Stimulated activated CD4-positive, alpha-beta T cell treated with anti-CD3 and anti-CD28 coated beads, Interleukin-4, amount 100 ng/mL, for 48 hours (primary cell): ENCODE measurements at places on chromosomes 6 and 20.

DNA sequence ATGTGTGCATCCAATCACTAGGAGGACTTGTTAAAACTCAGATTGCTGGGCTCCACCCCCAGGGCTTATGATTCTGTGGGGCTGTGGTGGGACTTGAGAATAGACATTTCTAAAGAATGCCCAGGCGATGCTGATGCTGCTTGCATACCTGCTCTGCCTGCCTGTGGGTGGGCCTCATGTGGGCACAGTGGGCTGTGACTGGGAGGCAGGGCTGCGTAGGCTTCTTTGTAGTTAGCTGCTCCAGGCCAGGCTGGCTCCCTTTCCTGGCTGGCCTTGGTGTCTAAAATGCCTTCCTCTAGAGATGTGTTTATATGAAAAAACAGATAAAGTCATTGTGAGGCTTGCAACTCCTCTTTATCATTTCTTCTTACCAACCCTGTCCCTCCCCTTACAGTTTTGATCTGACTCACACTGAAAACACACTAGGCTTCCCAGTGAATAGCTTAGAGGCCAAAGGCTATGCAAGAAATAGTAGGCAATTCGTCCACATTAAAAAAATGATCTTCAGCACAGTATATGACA is 495.5 kb upstream of the MAP3K7 start:
- no peak for DNase-seq

DNA sequence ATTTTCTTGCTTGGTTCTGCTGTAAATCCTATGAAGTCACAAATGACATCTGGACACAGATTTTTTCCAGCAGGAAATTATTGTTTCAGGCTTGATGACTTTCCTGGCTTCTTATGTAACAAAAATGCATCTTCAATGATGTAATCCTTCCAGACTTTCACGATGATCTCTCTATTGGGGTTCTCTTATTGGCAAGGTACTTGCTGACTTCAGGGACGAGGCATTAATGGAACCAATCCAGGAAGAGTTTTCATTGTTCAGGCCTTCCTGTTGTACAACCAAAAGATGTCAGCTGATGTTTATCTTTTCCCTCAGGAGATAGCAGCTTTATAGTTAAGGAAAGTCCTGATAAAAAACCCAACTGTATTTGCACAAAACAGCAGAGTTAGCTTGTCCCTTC is 118.5 kb upstream of the MMS22L start:
- DNase-seq, result no peak

DNA sequence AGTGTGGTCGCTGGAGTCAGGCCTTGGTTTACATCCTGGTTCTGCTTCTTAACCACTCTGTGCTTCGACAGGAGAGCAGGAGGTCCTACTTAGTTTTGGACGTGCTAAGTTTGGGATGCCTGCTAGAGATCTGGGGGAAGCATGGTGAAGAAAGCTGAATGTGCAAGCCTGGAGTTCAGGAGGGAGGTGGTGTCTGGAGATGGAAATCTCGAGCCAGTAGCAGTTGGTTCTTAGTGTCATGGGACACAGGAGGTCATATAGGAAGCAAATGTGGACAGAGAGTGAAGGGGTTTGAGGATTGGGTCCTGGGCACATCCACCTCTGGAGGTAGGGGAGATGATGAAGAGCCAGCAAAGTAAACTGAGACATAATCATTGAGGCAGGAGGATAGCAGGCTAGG is 131.4 kb downstream of the SYCP2 start:
- no peak for DNase-seq

- DNase-seq, result no peak
Observed at GRCh38 chr6:14987490-14987889, 258.4 kb upstream of the JARID2 start.

DNA sequence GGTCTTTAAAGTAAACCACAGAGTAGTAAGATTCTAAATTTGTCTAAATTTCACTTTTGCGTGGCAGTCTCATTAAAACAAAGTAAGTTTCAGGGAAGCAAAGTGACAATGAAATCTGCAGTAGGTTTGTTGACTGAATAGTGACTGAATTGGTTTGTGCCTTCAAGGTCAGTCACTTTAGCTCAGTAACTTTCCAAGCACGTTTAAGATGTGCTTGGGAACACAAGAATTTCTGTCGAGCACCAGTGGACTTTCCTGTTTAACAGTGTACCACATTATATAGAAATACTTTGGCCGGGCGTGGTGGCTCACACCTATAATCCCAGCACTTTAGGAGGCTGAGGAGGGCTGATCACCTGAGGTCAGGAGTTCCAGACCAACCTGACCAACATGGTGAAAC is 1.7 kb upstream of the CD24 start:
- no peak for DNase-seq

DNA sequence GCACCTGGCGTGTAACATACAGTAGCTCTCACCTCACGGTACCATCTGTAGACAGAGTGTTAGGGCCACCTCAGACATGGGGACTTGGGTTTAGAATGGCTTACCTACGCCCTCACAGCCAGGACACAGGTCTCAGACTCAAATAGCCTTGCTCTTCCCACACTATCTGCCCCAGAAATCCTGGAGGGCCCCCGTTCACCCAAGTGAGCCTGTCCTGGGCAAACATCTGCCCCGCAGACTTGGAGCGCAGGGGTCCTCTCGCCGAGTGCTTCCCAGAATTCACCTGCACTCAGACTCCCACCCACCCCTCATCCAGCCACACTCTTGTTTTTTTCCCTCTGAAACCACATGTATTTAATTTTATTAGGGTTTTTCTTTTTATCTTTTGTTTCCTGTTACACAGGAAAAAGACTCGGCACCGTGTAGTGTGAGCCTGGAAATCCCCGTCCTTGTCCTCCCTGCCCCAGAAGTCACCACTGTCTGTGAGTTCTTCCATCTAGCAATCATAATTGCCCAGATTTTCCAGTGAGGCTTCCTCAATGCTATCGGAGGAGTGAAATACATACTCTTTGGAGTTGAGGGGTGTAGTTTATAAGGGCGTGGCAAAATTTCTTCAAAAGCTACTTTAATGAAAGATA is 17.1 kb upstream of the MAP1LC3A start:
- DNase-seq, result no peak

DNA sequence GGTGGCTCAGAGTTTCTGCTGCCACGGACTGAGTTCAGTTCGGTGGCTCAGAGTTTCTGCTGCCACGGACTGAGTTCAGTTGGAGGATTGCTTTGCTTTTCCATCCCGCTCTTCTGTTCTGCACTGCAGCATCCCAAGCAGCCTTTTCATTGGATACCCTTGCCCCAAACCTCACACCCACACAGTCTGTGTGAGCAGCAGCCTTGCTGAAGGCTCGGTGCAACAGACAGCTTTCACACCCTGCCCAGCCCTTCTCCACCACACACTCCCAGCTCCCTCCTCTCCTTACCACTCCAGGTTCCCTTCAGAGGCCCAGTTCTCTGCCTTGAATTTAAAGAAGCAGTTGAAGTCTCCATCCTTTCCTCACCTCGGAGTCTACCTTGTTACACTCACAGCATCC is 52.5 kb upstream of the CHD6 start:
- DNase-seq, result no peak

- DNase-seq, result no peak
Observed at GRCh38 chr20:35837577-35838195, 65.9 kb downstream of the PHF20 start.

- peak; percentile 43 for DNase-seq
Observed at GRCh38 chr20:36439040-36439730, 102.1 kb upstream of the MYL9 start.

DNA sequence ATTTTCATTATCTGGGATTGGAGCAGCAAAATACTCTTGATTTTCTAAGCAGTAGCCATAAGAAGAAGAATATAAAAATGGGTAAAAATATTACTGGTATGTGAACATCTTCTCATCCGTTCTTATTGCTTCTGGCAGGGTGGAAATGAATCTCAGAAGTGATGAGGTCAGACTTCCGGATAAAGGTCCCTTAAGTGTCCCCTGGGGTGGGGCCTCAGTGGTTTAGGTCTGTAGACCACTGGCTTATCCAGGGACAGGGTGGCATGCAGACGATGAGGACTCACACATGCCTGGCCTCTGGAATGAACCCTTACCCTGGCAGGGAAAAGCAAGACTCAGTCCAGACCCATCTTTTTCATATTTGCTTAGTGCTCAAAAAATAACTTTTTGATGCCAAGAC is 143.3 kb downstream of the UST start:
- no peak for DNase-seq

DNA sequence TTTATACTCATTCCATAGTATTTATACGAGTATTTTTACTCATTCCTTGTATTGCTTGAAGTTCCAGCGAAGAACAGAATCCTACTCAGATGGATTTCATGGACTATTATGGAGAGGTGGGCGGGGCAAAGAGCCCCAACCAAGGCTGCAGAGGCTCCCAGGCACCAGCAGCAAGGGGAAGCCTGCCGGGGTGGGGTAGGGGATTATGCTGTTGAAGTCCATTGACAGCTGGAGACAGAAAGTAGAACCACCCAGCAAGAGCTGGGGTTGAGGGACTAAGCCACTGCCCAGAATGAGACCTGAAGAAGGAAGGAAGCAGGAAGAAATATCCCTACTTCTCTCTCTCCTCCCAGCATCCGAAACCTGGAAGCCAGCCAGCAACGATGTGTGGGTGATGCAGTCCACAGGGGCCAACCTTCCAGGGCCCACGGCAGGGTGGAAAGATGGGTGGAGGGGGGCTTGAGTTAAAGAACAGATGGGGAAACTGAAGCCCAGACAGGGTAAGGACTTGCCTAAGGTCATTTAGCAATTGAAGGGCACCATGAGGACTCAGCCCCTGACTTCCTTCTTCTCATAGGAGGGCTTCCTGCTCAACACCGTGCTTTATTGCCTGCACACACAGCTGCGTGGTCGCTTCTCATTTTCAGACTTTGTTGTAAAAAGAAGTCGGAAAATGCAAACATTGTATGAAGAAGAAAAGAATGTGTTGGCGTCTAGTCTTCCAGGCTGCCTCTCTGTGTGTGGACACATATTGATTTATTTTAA is 18.3 kb upstream of the GTSF1L start:
- DNase-seq, result no peak

DNA sequence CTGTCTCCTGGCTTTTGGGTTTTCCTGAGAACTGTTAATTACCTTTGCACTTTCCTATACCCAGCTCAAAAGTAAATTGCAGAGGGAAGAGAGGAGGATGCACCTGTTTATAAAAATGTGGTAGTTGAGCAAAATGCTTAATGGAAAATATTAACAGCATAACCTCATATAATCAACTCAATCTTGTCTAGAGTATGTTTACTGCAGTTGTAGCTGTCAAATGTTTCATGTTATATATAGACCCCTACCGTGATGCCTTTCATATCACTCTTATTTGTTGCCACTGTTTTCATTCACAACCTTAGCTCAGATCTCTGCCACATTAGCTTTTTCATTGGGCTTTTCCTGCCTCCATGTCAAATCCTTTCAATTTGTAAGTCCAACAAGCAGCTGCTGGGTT is 36.0 kb downstream of the ANKRD6 start:
- DNase-seq, result no peak

DNA sequence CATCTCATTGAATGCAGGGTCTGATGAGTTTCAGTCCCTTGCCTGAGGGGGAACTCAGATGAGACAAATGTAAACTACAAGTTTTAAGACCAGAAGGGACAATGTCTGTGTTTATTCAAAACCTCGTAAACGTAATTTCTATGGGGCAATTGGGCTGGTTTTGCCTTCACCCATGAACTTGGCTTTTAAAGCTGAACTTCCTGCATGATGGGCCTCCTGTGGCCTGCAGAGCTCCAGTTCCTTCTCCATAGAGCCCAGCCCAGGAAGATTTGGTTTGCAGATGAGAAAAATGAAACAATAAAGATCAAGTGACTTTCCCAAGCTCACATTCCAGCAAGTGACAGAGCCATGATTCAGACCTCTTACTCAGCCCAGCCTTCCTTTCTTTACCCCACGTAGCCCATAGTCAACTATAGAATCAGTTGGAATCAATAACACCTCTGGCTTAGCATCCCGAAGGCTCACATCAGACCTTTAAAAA is 612.3 kb downstream of the UTRN start:
- no peak for DNase-seq

GRCh38 chr6:83250235-83250634 is 57.1 kb downstream of the RWDD2A start:
- no peak for DNase-seq

DNA sequence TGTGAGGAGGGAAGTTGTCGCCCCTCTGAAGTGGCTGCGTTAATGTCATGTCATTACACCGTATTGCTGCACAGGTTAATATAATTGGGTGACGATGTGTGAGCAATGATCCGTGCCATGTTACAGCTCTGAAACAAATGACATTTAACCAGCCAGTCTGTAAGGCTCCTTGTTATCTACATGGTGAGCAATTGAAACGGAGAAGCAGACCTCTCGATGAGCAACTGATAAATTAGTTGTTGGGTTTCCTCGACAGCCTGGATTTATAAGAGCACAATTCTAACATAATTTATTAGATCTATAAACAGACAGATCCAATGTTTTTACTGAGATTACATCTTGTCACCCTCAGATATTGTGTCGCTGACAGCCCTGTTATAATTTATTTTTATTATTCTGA is 49.9 kb upstream of the MAFB start:
- no peak for DNase-seq

DNA sequence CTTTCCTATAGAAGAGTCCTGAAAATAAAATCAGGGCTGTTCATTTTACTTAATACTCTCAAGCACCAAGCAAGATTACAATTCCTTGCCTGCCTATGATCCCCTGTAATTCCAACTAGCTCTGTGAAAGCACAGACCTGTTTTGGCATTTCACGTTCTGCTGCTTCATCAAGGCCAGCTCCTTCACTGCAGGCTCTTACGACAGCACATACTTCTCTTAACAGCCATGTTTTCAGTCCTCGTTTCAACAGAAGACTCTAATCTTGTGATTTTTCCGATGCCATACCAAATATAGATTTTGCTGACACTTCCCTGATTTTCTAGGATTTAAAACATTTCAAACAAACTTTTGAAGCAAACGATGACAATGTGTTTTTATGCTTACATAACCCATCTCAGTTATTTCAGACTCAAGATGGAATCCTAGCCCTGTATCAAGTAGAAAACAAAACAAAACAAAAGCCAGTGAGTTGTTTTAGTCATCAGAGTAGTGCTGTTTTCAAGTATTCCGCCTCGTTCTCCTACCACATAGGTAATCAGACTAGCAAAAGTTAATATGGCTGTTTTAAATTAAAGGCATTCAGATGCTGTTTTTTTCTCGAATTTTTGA is 616.5 kb upstream of the CITED2 start:
- no peak for DNase-seq

GRCh38 chr6:75498862-75499261 is 5.3 kb upstream of the FILIP1 start:
- no peak for DNase-seq

GRCh38 chr20:31473331-31474096 is 1.4 kb downstream of the DEFB124 start:
- DNase-seq, result no peak

- DNase-seq, result no peak
Observed at GRCh38 chr6:82979657-82980056, 86.0 kb downstream of the UBE3D start.

- no peak for DNase-seq
Observed at GRCh38 chr6:12577124-12577850, 139.3 kb upstream of the PHACTR1 start.

DNA sequence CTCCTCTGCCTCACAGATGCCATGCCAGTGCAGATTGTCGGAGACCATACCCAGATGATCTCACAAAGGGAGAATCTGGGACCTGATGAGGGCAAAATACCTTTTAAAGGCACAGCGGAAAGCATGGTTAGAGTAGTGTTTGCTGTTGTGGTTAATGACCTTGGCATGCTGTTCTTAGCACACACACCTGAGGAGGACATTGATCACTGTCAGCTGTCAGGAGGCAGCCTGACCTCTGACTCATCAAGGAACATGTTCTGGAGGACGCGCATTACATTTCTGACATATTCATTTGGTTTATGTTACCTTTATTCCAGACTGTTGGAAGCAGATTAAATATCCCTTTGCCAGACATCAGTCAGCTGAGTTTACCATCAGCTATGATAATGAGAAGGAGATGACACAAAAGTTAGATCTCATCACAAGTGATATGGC is 57.1 kb downstream of the GOPC start:
- DNase-seq, result no peak
